ENCODE measurements at places on chromosomes 5 and 9.

DNA sequence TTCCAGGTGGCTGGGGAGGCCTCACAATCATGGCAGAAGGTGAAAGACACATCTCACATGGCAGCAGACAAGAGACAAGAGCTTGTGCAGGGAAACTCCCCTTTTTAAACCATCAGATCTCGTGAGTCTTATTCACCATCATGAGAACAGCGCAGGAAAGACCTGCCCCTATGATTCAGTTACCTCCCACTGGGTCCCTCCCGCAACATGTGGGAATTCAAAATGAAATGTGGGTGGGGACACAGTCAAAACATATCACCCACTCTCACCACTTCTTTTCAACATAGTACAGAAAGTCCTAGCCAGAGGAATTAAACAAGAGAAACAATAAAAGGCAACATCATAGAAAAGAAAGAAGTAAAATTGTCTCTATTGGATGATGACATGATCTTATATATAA, 223.4 kb upstream of the SLC24A2 start:
- DNase-seq, result no peak

- no peak for DNase-seq
These were observed 624.4 kb downstream of the IRX1 start for GRCh38 chr5:4220016-4220415.

- no peak for DNase-seq
These were observed 339.0 kb upstream of the CTNND2 start for GRCh38 chr5:12242950-12243888.

- no peak for DNase-seq
These were observed 2.0 kb downstream of the PITX1 start for GRCh38 chr5:135031813-135032694.

- no peak for DNase-seq
These were observed 102.7 kb upstream of the CACNA1B start for GRCh38 chr9:137774775-137775386.

Measured in lung microvascular endothelial cell (primary cell).